AG04450 (cell line): ENCODE measurements at places on chromosomes 3 and 15.

GRCh38 chr3:47961036-47961435 is 55.2 kb downstream of the MAP4 start:
- DNase-seq, result no peak

- DNase-seq, result no peak
These were observed 160.7 kb downstream of the FHIT start for GRCh38 chr3:61090389-61091169.

GRCh38 chr3:183576487-183577107 is 21.1 kb upstream of the KLHL6 start:
- DNase-seq, result no peak

- DNase-seq, result no peak
These were observed 202.5 kb upstream of the TLE3 start for GRCh38 chr15:70299931-70300869.

GRCh38 chr3:151169262-151169947 is 33.6 kb downstream of the GPR171 start:
- no peak for DNase-seq

DNA sequence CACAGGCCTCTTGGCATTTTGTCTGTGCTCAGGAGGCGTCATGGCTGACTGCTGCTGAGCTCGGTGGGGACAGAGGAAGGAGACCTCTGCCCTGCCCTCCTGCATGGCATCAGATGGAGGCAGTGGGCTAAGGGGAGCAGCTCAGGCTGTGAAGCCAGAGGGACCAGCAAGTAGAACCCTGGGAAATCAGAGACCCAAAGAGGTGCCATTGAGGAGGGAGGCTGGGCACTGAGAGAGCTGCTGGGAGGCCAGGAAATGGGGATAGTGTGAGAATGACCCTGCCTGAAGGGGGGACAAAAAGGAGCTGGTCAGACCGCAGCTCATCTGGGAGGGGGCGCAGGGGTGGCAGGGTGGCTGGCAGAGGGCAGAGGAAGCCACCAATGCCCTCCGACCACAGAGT is 136.8 kb downstream of the FBLN2 start:
- DNase-seq, result no peak

- DNase-seq, result no peak
These were observed 36.4 kb downstream of the EXOG start for GRCh38 chr3:38532529-38532928.

DNA sequence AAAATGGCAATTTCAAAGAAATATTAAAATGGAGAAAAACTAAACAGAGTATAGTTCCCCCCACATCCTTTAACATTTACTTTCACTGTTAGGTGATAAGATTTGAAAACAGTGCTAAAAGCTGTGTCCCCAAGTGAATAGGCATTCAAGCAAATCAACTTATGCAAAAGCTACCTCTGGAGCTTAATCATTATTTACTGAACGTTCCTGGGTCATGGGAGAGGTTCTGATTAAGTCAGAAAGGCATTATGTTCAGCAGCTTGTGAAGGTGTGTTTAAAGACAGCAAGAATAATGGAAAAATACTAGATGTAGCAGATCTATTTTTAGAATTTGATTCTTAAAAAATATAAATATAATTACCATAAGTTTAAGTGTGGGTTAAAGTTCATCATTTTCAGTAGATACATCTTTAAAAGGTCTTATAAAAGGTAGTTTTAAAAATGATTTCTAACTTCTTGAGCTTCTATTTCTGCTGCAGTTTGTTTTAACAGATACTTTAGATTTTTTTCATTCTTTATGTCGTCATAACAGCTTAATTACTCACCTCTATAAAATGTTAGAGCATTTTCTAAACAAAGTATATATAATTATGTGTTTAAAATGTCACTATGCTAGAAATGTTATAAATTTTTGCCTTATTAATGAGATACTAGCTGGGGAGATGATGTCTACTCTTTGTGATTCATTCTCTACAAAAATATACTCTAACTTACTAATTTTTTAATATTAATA is 127.9 kb downstream of the MITF start:
- no peak for DNase-seq

GRCh38 chr3:108180194-108180593 is 42.0 kb downstream of the IFT57 start:
- no peak for DNase-seq

DNA sequence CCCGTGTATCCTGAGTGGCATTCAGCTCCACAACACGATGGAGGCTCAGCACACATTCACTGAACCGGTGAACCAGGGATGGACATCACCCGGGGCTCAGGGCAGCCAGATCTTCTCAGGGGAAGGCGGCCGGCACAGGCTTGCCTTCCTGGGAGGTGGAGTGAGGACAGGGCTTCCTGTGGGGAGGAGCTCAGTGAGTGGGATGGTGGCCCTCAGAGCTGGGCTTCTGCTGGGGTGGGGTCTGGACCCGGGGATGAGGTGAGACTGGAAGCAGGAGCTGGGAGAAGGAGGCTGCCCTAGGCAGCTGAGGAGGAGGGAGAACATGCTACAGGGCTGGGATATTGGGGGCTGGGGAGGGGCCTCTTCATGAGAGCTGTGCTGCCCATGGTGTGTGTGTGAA is 58.5 kb upstream of the PRR23E start:
- DNase-seq, result no peak

- no peak for DNase-seq
These were observed 55.1 kb upstream of the NSMCE3 start for GRCh38 chr15:29324746-29325145.

DNA sequence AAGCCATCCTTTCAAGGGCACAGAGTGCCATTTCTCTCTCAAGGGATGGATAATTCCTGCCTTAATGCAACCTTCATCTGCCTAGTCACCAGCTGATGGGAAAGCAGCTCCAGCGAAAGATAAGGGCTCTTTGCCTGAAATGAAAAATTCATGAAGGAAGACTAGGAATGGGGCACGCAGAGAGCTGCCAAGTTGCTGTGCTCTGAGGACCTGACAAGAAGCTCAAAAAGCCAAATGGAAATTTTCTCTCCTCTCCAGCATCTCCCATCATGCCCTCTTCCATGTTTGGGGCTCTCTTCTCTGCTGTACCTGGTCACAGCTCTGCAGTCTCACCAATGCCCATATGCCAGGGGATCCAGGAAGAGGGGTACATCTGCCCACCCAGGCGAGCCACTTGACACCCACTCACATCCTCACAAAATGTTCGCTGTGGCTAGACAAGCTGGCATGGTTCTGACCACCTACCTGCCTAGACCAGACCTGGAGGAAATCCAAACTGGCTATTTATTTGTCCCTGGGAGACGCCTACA is 29.3 kb upstream of the ABHD2 start:
- DNase-seq, result no peak

DNA sequence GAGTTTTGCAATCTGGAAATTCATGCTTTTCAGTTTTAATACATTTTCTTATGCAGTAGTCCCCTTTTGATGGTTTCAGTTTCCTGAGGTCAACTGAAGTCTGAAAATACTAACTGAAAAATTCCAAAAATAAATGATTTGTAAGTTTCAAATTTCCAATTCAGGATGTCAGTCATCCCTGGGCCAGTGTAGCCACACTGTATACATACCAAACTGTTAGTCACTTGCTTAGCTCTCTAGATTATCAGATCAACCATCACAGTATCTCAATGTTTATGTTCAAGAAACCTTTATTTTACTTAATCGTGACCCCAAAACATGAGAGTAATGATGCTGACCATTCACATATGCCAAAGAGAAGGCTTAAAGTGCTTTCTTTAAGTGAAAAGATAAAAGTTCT is 715.5 kb downstream of the GBE1 start:
- no peak for DNase-seq

- DNase-seq, result no peak
These were observed 383.6 kb upstream of the SEMA6D start for GRCh38 chr15:47333734-47334133.

DNA sequence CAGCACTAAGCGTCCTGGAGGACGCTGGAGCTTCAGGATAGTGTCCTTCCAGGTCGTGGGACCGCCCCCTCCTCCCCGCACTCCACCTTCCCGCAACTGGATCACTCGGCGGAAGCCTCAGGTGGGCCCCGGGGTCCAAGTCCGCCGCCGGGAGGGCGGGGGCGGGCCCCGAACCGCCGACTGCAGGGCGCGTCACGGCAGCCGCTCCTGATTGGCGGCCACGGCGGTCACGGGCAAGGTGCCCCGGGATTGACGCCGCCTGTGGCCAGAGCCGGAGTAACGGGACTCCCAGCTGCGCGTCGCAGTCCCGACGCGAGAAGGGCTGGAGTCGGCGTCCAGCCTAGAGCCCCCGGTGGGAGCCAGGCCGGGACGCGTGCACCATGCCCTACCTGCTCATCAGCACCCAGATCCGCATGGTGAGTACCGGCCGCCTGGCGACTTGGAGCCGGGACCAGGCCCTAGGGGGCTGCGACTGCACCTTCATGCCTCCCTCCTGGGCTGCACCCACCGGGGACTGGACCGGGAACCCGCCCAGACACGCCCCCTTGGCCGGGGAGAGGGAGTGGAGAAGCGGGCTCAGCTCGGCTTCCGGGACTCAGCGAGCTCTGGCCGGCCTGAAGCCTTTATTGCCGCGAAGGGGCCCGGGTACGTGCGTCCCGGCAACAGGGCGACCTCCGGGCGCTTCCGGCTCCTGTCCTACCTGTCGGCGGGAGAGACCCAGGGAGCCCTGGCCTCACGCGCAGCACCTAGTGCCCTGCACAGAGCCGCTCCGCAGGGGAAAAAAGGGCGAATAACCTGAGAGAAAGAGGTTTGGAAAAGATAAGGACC is at the start of gene GCHFR:
Gene GCHFR, plus strand, starts transcription at position 268 of the 828 bp plus-strand sequence. Its CDS starts 113 bp downstream, at position 381.
- no peak for DNase-seq

- DNase-seq, result no peak
These were observed 22.4 kb downstream of the FOXB1 start for GRCh38 chr15:60026555-60026954.

DNA sequence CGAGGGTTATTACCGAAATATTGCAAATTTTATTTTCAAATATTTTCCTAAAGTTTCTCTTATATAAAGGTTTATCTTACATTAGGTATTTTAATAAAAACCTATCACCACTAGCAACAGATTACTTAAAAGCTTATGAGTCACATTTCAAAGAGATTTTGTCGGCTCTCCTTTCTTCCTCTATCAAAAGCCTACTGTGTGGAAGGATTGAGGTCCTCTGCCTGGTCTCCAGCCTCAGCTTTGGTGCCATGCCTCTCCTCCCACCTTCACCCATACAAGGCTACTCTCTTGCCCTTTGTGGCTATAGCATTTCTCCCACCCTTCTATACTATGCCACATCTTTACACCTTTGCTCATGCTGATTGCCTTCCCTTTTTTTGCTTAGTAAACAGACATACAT is 199.3 kb downstream of the TNIK start:
- no peak for DNase-seq

- no peak for DNase-seq
These were observed 43.4 kb upstream of the APEH start for GRCh38 chr3:49630784-49631183.
